ENCODE measurements at places on chromosomes 7 and 10.

GRCh38 chr7:105015390-105015965 is 1.5 kb downstream of the KMT2E start:
- DNase-seq = peak; percentile 62

- DNase-seq = no peak
These were observed 34.4 kb upstream of the RSBN1L start for GRCh38 chr7:77661816-77662215.

- no peak for DNase-seq
These were observed 85.2 kb upstream of the PDSS1 start for GRCh38 chr10:26612151-26612915.

- no peak for DNase-seq
These were observed 24.0 kb upstream of the RBM33 start for GRCh38 chr7:155620497-155620896.

- DNase-seq = no peak
These were observed 184.5 kb downstream of the ADAM12 start for GRCh38 chr10:126203746-126204145.

DNA sequence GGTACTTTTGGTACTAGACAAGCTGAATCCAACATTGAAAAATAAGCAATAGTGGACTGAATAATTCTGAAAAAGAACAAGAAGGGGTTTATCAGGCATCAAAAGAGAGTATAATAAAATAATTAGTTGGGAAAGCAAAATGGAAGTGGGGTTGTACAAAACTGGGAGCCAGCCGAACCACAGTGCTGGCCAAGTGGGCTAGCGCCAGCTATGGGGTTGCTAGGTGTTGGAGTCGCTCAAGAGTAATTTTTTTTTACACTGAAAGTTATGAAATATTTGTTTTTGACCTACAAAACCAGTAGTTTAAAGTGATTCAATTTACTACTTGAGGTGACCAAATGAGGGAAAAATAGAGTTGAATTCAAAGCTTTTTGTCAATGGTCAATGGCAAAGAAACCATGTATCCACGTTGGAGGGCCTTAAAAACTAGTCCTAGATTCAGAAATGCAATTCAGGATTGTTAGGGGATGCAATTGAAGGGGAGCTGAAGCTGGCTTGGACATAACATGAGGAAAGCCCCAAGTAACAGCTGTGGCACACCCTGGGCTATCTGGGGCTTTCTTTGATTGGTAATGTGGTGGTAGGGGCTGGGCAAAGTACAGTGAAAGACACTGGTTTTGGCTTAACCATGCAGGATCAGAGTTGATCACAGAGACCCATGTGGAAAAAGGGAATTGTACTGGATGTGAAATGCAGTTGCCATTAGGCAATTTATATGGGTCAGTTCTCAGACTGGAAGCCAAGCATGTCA is 28.3 kb upstream of the MSMB start:
- no peak for DNase-seq

DNA sequence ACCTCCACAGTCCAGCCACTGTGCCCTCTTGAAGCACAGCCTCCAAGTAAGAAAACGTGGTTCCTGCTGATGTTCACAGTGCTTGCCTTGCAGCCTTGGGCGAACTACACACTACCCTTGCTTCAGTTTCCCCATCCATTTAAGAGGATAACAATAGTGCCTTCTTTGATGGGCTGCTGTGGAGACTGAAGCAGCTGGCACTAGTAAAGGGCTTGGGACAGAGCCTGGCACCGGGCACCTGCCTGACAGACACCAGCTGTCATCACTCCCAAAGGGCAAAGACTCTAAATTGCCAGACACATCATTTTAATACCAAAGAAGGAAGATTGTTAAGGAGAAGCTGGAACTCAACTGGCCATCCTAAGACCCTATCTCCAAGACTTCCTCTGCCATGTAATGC is 3.1 kb upstream of the C10orf90 start:
- no peak for DNase-seq

DNA sequence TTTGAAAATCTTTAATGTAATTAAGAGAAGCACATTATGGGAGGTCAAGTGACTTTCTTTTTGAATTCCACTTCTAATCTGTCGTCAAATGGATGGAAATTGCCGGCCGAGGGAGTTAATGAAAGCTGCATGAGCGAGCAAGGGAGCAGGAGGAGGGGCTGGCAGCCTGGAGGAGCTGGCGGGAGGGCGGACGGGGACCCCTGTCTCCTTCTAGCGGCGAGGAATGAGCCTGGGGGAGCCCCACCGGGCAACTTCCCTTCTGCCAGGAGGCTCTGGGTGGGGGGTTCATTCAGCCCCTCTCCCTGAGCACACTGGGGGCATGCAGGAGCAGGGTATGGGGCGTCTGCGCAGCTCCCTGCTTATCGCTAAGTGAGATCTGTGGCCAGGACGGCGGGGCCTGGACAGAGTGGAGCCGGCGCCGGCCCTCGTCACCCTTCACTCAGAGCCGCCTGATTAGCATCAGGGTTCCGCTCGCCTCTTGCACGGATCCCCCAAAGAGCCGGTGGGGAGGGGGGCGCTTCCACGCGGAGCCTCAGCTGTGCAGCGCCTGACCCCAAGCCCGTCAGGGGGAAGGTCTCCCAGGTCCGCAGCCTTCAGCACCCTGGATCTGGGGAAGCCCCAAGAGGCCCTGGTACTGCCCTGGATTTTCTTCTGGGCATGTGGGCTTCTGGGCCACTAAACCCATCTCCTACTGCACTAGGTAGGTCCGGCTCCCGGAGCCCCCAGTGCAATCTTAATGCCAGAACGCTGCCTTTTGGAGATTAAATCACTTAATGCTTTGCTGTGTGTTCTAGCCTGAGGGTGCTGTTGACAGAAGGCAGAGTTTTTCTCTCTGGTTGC is 680.8 kb downstream of the LRMDA start:
- DNase-seq = peak; percentile 18

- no peak for DNase-seq
These were observed 64.3 kb upstream of the PCGF5 start for GRCh38 chr10:91156196-91156595.

DNA sequence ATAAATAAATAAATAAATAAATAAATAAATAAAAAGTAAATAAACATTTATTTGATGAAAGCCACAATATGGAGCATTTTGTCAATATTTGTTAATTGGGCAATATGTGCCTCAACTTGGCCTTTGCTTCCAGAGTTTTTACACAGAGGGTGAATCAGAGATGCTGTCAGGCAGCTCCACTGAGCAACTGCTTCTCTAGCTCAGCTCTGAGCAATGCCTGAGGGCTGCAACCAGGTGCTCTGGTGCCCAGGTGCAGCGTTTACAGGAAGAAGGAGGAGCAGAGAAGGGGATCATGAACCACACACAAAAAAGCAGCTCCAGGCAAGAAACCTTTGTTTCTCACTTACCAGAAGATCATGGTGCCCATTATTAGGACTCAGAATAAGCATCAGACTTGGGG is 876.2 kb upstream of the AUTS2 start:
- no peak for DNase-seq

DNA sequence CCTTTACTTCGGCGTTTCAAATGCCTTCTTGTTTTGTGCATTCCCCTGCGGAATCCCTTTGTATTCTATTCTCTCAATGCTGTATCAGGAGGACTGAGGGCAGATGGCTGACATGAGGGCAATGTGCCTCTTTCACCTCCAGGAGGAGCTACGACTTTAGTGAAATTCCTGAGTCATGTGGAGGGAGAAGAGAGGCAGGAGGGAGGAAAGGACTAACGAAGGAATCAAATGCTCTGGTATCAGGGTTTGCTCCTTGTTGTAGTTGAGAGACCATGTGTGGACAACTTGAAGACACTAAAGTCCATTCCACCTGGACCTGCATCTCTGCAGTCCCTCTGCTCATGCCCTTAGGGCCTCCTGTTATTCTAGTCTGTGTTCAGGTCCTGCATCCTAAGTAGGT is 40.2 kb upstream of the PRSS58 start:
- DNase-seq = no peak

GRCh38 chr7:105580022-105580740 is 1.1 kb downstream of the EFCAB10 start:
- DNase-seq = no peak

GRCh38 chr7:3301831-3302618 is 973 bp downstream of the SDK1 start:
- DNase-seq = peak; percentile 16

DNA sequence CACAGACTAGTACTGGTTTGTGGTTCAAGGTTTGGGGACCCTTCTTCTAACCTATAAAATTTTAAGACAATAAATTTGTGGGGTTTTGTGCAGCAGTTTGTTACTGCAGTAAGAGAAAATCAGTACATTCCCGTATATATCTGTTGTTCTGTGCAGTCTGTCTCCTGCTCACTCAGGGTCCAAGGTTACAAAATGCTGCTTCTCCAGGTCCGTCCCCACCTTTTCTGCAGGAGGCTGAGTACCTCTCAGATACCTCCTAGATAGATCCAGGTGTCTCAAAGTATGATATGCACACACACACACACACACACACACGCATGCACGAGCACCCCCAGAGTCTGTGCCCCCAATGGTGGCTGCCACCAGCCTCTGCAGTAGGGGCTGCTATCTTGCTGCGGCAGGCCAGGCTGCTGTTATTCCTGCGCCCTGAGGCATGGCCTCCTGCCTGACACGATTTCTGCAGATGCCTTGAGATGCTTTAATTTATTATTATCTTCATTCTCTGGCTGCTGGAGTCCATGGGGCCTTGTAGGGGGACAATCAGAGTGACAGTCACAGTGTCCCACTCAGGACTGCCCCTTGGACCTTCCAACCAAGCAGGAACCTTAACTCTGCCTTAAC is 25.2 kb upstream of the ASL start:
- DNase-seq = no peak

DNA sequence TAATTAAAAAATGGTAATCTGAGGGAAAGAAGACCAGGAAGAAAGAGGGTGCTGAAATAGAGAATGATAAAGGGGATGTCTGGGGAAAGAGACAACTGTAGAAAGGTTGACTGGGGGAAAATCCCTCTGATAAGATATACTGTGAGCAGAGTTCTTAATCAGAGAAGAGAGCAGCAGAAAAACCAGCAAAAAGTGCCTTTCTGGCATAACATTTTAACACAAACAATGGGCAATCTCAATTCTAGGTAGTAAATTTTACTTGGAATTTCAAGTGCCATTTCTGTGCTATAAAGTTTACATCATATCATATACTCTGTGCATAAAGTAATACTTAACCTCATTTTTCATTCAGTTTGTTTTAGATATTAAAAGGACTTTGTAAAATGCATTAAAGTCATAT is 251.9 kb upstream of the HGF start:
- DNase-seq = no peak

- no peak for DNase-seq
These were observed 3.3 kb upstream of the SEPHS1 start for GRCh38 chr10:13351340-13351915.

DNA sequence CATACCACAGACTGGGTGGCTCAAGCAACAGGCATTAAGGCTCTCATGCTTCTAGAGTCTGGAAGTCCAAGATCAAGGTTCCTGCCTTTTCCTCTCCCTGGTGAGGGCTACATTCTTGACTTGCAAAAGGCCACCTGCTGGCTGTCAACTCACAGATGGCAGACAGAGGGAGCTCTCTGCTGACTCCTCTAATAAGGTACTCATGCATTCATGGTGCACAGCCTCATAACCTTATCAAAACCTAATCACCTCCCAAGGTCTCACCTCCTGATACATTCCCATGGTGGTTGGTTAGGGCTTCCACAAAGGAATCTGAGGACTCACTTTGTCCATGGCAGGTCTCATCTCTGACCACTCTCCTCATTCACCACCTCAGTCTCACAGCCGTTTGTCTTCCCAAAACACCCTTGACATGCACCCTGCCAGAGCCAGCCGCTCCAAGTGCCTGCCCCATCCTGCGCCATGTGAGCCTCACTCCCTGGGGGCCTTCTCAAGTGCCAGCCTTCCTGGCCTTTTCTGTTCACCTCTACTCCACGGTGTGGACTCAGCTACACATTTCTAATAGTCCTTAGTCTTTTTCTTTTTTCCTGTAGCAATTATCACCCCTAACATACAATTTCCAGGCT is 400.3 kb upstream of the ADARB2 start:
- no peak for DNase-seq

DNA sequence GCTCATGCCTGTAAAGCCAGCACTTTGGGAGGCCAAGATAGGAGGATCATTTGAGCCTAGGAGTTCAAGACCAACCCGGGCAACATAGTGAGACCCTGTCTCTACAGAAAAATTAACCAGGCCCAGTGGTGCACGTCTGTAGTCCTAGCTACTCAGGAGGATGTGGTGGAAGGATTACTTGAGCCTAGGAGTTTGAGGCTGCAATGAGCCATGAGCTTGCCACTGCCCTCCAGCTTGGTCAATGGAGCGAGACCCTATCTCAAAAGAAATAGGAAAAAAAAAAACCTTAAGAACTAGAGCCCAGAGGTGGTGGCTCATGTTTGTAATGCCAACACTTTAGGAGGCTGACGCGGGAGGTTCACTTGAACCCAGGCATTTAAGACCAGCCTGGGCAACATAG is 2.2 kb downstream of the STRA8 start:
- DNase-seq = no peak

GRCh38 chr7:70614237-70615045 is 517.5 kb upstream of the GALNT17 start:
- DNase-seq = peak; percentile 89

DNA sequence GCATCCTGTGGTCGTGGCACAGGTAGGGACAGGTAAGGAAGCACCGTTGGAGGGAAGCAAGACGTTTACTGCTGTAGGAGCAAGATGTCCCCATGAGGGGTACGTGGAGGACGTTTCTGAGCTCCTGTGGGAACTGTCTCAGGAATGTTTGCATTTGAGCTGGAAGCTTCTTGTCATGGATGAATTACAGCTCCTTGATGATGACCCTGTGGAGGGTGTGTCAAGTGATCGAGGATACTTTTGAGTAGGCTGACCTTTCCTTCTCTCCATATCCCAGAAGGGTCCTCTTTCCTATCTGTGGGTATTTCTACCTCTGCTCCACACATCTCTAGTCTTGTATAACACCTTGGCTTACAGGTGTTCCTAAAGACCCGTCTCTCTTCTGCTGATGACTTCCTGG is 94.8 kb downstream of the PFKFB3 start:
- DNase-seq = no peak

GRCh38 chr7:153091477-153091876 is 331.9 kb downstream of the ACTR3B start:
- DNase-seq = no peak

DNA sequence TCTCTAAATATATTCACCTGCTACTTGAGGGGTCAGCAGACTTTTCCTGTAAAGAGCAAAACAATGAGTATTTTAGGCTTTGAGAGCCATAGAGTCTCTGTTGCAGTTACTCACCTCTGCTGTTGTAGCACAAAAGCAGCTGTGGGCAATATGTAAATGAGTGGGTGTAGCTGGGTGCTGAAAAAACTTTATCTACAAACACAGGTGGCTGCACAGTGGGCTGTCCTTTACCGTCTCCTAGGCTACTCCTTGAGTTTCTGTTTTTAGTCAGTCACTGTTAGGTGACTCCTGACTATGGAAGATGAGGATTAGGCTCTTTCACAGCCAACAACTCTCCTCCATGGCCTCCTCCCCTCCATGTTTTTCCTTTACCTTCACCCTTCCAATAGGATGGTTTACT is 286.1 kb upstream of the C7orf33 start:
- DNase-seq = no peak

- no peak for DNase-seq
These were observed 43.4 kb downstream of the ZNF117 start for GRCh38 chr7:64947252-64948000.

- DNase-seq = peak; percentile 52
These were observed at the start of gene DGKB for GRCh38 chr7:14902589-14903067. TSS of gene DGKB (minus strand) at chr7:14902751.

Data from muscle of arm (tissue), 14 donors.